ENCODE measurements at places on chromosomes 4 and X.
A peak's percentile ranks its signal among the peaks of the same experiment; 100 is the strongest.

GRCh38 chr4:82372517-82373485 is 990 bp downstream of the HNRNPD start:
- DNase-seq, result peak; percentile 67

DNA sequence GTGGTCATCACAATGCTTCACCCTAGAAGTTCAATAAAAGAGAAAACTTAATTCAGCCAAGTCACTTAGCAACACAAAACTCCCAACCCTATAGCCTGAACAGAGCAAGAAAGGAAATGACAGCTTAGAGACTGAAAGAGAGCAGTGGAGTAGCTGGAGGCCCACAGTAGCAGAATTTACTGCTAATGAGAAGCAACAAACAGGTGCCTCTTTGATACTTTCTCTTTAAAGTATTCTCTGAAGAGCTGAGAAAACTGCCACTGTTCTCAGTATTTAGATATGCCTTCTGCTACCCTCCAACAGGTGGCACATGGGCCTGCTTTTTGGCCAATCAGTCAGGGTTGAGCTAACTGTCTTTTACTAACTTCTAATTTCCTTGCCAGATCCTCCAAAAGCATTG is 240.0 kb downstream of the GPC3 start:
- no peak for DNase-seq

DNA sequence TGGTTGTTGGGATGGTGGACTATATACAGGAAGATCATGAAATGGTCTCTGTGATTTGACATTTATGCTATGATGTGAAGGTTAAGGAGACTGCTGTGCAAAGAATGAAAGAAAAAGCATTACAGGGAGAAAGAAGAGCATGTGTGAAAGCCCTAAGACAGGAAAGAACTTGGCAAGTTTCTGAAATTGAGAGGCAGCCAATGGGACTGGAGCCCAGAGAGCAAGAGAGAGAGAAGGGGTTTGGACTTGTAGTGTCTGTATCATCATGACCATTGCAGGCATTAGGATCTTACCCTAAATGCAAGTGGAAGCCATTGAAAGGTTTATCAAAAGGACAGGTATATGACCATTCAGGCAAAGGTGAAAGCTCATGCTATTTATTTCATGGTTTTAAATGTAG is 147.1 kb downstream of the NAA11 start:
- DNase-seq, result no peak

DNA sequence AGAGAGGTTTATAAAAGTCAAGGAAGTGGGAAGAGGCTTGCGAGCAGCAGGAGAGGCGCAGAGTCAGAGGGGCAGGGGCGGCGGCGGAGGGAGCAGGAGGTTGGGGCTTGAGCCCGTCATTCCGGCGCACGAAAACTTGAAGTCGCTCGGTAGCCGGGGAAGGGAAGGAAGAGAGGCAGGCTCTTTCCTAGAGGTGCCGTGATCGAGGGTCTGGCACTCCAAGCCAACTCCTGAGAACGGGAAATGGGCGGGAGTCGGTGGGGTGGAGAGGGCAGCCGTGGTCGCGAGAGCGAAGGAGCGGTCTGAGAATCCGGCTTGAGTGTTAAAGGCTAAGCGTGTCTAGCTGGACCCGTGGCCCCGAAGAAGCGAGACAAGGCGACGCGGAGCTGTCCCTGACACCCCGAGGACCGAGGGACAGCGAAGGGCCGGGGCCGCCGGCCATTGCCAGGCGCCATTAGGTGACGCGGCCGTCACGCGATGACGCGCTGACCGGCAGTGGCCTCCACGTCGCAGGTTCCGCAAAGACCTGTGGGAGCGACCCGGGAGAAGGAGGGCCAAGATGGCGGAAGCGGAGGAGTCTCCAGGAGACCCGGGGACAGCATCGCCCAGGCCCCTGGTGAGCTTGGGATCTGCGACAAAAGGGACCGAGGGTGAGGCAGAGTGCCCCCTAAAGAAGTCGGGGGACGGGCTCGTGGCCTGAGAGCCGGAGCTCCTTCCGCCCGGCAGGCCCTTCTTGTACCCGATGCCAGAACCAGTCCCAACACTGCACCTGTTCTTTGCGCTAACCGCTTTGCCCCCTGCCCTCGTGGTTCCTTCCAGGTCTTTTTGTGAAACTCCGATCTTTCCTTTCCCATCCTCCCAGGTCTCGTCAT is at the start of gene YIPF6:
Gene YIPF6, plus strand, starts transcription at position 544 of the 872 bp plus-strand sequence. Its CDS starts 16 bp downstream, at position 560.
- DNase-seq, result peak; percentile 76

GRCh38 chr4:126851391-126851790 is 781.4 kb upstream of the INTU start:
- DNase-seq, result no peak

DNA sequence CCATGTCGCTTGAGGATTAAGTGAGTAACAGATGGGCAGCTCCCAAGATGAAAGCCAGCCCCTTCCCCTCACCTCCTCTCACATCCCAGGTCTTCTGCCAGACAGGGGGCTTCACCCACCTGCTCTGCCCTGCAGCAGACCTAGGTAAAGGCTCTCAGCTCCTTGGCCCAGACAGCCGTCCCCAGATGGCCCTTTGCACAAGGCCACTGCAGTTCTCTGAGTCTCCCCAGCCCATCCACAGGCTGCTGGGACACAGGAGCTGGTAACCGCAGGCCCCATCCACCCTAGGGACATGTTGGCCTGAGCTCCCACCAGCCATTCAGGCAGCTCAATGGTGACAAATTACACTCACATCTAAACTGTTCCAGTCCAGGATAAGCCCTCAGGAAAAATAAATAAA is 15.3 kb downstream of the C4orf50 start:
- DNase-seq, result no peak

- DNase-seq, result peak; percentile 30
Observed at GRCh38 chrX:122622795-122623194, 561.3 kb upstream of the GRIA3 start.

GRCh38 chr4:110668463-110669235 is 45.8 kb upstream of the PITX2 start:
- no peak for DNase-seq

- DNase-seq, result peak; percentile 78
Observed at GRCh38 chr4:1578251-1578773, 105.8 kb downstream of the FAM53A start.

GRCh38 chr4:163748449-163748848 is 254.0 kb downstream of the TMA16 start:
- DNase-seq, result no peak

DNA sequence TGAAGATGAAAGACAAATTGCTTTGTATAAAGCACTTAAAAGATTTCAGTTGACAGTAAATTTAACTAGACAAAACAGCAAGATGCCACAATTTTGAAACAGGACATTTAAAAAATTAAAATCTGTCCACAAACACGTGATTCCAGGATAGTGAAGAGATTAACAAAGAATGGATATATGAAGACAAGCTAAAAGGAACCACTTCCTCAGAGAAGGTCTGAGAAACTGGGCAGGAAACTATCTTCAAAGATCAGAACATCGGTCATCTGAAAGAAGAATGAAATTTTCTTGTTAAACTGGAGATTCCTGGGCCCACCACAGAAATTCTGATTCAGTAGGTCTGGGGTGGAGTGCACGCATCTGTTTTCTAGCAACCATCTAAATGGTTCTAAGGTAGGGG is 1.4 kb downstream of the RWDD4 start:
- DNase-seq, result no peak

- DNase-seq, result no peak
Observed at GRCh38 chr4:123257591-123257990, 139.0 kb upstream of the SPRY1 start.

GRCh38 chr4:63348735-63349673 is 1060.2 kb downstream of the TECRL start:
- DNase-seq, result no peak

DNA sequence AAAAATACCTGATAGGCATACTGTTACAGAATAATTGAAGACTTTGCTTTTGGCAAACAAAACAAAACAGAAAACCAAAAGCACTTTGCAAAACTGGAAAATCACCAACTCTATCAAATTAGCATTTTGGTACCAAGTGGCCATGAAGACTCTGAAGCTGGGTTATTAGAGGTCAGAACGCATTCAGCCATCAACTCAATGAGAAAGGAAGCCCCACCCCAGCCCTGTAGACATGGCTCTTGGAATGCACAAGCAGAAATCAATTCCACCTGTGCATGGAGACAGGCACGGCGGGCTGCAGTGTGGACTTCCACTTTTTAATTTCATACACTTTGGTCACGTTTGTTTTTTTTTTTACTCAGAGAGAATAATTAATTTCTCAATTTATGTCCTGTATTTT is 93.6 kb upstream of the DHX15 start:
- no peak for DNase-seq

- DNase-seq, result no peak
Observed at GRCh38 chrX:155001873-155002272, 20.6 kb downstream of the F8 start.

DNA sequence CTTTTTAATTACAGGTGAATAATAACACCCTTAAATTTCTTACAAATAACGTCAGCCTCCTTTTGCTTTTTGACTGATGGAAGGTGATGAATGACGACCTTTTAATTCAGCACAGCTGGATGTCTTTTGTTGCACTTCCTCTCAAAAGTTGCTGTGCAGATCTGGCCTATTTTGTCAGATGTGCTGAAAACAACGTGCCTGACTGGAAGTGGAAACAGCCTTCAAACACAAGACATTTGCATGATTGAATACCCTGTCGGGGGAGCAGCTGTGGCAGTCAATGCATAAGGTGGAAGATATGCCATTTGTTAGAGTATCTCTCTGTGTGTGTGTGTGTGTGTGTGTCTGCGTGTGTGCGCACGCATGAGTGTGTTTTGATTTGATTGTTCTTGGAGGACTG is 579.7 kb downstream of the SPRY1 start:
- DNase-seq, result peak; percentile 65

- DNase-seq, result no peak
Observed at GRCh38 chr4:87802858-87803257, 3.5 kb downstream of the IBSP start.

DNA sequence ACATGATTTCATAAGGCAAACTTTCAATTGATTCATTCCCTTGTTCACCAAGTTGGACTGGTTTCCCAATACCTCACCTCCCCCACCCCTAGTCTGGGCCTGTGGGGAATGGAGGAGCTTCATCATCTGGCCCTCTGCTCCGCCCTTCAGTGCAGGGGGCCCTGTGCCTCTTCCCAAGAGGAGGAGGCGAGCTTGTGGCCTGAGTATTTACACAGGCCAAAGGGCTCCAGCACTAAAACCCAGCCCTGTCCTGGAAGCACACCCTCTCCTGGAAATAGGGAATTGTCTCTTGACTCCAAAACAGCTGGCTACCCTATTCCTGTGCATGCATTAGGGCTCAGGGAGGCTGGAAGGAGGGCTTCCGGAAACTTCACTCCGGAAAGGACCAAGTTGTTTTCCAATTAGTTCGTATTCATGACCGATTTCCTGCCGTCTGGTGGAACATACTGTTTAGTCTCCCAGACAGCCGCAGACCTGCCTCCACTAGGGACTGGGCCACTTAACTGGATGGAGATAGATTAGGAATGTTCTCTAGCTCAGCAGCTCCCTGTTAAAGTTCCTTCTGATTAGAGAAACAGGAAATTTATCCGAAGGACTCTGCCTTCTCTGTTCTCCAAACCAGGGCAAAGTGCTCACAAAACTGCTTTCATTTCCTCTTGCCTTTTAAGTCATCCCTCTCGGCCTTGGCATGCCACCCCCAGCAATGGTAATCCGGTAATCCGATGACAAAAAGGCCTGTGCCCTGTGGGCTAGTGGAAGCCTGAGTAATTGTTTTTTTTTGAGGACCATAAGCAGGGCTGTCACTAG is 5.8 kb downstream of the SRPX2 start:
- peak; percentile 51 for DNase-seq

GRCh38 chr4:86556791-86557415 is 37.2 kb upstream of the PTPN13 start:
- no peak for DNase-seq

GRCh38 chrX:110536816-110537215 is 178.2 kb downstream of the RTL9 start:
- DNase-seq, result no peak

DNA sequence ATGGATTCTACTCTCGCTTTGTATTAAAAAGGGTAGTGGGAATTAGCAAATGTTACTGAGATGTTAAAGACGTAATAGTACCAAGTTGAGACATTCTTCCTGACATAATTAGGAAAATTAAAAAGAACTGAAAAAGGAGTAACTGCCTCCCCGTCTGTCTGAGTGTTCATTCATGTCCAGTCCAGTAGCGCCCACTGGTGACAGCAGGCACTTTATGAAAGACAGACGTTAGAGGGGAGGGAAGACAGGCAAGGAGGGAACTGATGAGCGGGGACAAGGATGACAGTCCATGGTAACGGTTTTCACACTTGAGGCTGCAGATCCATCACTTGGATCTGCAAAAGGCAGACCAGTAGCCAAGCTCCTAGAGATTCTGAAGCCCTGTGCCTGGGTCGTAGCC is 326.7 kb downstream of the STK32B start:
- DNase-seq, result peak; percentile 15

DNA sequence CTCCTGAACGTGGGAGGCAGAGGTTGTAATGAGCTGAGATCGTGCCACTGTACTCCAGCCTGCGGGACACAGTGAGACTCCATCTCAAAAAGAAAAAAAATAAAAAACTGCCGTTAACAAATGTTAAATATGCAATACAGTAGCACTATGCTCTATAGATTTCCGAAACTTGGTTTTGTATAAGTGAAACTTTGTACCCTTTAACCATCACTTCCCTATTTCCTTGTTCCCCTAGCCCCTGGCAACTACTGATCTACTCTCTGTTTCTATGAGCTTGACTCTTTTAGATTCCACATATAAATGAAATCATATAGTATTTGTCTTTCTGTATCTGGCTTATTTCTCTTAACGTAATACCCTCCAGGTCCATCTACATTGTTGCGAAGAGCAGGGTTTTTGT is 74.1 kb downstream of the TAB3 start:
- DNase-seq, result no peak

DNA sequence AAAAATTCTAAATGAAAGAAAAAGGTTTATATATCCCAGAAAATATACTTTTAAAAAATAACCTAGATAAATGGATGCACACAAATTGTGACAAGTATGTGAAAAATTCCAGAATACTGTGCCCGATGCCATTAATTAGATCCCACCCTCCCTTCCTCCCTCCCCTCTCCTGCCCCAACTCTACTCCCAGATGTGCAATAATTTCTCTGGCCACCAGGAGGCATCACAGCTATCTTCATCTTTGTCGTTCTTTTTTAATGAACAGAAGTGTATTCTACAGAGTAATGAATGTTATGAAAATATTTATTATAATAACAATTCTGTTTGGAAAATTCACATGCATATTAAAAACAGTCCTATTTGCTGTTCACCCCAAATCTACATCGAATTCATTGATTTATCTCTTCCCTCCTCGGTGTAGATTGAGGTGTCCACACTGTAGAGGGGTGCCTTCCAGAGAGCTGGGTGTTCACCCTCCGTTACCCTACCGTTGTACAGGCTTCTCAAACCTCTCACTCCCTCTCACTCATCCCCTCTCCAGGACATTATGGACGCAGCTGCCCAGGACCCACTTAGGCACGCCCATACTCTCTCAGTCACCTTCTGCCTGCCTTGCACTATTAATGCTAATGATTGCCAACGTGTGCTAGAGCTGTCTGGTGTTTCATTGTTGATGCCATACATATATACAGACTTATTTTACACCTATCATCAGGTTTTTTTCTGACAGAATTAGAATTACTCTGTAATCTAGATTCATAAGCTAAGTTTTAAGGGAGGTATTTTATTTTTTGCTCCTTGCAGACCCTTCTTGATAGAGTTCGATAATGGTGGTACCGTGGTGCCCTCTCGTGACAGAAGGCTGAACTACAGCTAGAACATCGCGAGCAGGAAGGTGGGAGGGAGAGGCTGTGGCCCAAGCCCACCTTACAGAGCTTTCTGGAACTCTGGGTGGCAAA is 14.1 kb downstream of the RAB40AL start:
- DNase-seq, result peak; percentile 58
